T-cell (primary cell): ENCODE measurements at places on chromosomes 7 and 10.
A peak's percentile ranks its signal among the peaks of the same experiment; 100 is the strongest.

GRCh38 chr7:69864274-69864673, 266.0 kb downstream of the AUTS2 start:
- DNase-seq: no peak

GRCh38 chr10:8283166-8283905, 228.8 kb downstream of the GATA3 start:
- DNase-seq: no peak

DNA sequence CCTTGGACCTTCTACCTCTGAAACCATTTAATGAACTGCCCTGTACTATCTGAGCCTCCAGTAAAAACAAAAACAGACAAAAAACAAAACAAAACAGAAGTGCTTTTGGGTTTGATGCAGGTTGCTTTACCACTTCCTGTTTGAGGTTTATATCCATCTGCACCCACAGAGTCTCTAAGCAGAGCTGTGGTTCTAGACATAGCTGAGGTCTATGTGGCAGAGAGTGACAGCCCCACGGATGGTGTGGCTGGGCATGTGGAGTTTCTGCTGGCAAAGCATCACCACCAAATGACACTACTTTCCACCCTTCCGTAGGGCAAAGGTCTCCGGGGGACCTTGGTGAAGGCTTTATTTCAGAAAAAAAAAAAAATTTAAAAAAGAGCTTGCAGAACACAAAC, 754.2 kb downstream of the GRID1 start:
- DNase-seq: peak; percentile 50

DNA sequence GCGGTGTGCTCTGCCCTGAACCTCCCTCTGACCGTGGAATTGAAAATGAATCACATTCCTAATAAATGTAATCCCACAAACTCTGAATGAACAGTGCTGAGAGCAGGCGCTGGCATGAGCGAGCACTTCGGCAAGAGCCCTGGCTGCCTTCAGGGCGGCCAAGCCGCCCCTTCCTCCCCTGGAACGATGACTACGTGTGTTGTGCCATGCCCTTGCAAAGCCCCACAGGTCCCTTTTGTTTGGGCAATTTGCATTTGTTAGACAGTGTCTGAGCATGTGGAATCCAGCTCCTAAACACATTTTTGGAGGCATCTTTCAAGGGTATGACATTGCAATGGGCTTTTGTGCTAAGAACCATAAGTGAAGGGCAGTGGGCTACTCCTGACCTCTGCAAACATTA, 95.6 kb upstream of the MKI67 start:
- no peak for DNase-seq
